DND-41 (cell line): ENCODE measurements at places on chromosomes 7 and 10.
A peak's percentile ranks its signal among the peaks of the same experiment; 100 is the strongest.

DNA sequence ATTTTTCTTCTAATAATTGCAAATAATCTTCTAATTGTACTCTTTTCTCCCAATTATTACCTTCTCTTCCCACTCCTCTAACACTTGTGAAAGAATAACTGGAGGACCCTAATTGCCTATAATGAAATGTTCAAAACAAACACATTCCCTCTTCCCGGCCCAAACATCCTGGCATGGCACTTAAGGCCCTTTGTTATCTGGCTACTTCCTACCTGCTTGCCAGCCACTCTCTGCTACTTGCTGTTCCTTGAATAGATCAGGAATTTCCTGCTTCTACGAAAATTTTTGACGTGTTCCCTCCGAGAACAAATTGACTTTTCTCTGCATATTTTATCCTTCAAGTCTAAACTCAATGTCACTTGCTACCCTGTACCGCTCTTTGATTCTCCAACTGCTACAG, 56.1 kb upstream of the NOBOX start:
- no peak overlapping the region for H3K4me3 ChIP-seq
- H3K27me3 ChIP-seq, result no peaks in the 10 kb centered on the region
- H3K36me3 ChIP-seq, result no peaks in the 10 kb centered on the region

- H3K4me3 ChIP-seq, result no peak overlapping the region
- no peaks in the 10 kb centered on the region for H3K36me3 ChIP-seq
- H3K27me3 ChIP-seq, result peaks cover 5% of the 10 kb centered on the region
- no peak overlapping the region for H3K27ac ChIP-seq
- no peak for DNase-seq
- H3K4me1 ChIP-seq, result no peaks in the 10 kb centered on the region
These were observed 32.5 kb downstream of the DYDC1 start for GRCh38 chr10:80324086-80324485.

- H3K36me3 ChIP-seq, result no peaks in the 10 kb centered on the region
- H3K27ac ChIP-seq, result no peak overlapping the region
- DNase-seq, result no peak
- H3K4me3 ChIP-seq, result no peak overlapping the region
- H3K4me1 ChIP-seq, result no peaks in the 10 kb centered on the region
These were observed 192.5 kb upstream of the SEMA3C start for GRCh38 chr7:81111358-81111757.

- H3K27ac ChIP-seq, result no peak overlapping the region
- H3K4me1 ChIP-seq, result no peaks in the 10 kb centered on the region
- H3K4me3 ChIP-seq, result no peak overlapping the region
- H3K27me3 ChIP-seq, result no peaks in the 10 kb centered on the region
These were observed 71.9 kb downstream of the JCAD start for GRCh38 chr10:29987471-29987870.

DNA sequence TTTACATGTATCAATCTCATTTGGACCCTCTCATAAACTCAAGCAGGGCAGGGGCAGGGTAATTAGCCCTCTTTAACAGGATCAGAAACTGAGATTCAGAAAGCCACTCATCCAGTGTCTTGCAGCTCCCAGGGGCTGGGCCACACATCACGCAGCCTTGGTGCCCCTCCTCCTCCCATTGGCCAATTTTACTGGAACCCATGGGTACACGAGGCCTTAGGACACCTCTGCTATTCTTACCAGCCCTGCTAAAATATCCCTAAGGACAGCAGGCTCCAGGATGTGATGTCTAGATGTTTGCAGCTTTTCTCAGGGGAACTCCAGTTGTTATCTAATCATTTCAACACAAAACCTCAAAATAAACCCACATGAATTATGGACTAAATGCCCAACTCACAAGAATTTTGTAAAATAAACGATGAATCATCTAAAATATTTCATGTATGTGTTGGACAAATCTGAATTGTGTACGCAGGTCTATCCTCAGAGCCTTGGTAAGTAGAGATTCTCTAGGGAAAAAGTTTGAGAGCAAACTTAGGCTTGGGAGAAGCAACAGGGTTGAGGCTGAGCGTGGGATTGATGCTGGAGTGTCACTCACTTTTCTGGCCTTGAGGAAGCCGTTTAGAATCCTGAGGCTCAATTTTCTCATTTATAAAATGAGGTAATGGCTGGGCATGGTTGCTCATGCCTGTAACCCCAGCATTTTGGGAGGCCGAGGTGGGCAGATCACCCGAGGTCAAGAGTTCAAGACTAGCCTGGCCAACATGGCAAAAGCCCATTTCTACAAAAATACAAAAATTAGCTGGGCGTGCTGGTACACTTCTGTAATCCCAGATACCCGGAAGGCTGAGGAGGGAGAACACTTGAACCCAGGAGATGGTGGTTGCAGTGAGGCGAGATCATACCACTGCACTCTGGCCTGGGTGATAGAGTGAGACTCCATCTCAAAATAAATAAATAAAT, 69.7 kb upstream of the TNS3 start:
- H3K36me3 ChIP-seq, result no peaks in the 10 kb centered on the region
- H3K4me1 ChIP-seq, result no peaks in the 10 kb centered on the region
- H3K27me3 ChIP-seq, result no peaks in the 10 kb centered on the region
- no peak for DNase-seq

DNA sequence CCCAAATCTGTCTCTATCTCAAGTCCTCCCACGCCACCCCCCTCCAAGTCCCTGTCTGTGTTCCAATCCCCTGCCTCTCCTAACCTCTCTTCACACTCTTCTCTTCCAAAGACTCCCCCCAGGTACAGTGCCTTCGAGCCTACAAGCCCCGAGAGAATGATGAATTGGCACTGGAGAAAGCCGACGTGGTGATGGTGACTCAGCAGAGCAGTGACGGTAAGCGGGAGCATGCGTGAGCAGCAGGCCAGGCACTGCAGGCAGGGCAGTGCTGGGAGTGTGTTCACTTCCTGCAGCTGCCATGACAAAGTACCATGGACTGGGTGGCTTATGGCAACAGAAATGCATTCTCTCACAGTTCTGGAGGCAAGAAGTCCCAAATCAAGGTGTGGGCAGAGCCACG, 23.4 kb downstream of the ARHGEF5 start:
- no peak for DNase-seq
- no peak overlapping the region for H3K27ac ChIP-seq
- H3K4me3 ChIP-seq, result no peak overlapping the region
- no peaks in the 10 kb centered on the region for H3K36me3 ChIP-seq
- no peaks in the 10 kb centered on the region for H3K4me1 ChIP-seq

- H3K27me3 ChIP-seq, result no peaks in the 10 kb centered on the region
- H3K36me3 ChIP-seq, result no peaks in the 10 kb centered on the region
- DNase-seq, result no peak
- peak overlapping the region; percentile 37 for H3K4me3 ChIP-seq
These were observed 623 bp upstream of the CEP41 start for GRCh38 chr7:130441408-130441869.

- no peaks in the 10 kb centered on the region for H3K27me3 ChIP-seq
- H3K4me3 ChIP-seq, result no peak overlapping the region
- peaks cover 14% of the 10 kb centered on the region for H3K4me1 ChIP-seq
These were observed 61.3 kb downstream of the KIAA1549 start for GRCh38 chr7:138919911-138920310.

DNA sequence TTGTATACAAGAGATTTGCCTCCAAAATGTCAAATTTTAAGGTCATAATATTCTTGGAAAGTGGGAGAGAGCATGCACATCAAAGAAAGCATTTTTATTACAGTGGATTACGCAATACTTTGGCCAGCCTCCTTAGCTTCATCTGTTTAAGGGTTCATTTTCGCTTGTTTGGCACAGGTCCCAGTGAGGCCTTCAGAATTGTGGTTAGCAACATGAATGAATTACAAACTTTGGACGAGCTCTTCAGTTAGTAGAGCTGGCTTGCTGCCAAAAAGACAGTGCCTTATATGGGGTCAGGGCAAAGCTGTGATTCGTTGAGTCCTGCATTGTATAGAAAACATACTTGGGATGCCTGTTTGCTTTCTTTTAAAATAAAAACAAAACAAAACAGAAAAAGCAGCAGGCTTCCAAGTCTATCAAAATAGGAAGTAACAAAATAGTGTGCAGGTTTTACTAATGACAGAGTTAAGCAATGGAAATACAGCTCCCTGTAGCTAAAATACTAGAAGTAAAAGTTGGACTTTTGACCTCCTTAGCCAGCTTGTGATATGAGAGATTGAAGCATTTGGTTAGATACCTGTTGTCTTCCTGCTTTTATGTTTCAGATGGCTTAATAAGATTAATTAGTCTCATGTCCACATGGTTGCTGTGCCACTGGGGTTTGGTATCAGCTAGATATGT, 190.8 kb downstream of the MLLT10 start:
- H3K4me3 ChIP-seq, result no peak overlapping the region
- no peaks in the 10 kb centered on the region for H3K27me3 ChIP-seq
- peak; percentile 90 for DNase-seq

DNA sequence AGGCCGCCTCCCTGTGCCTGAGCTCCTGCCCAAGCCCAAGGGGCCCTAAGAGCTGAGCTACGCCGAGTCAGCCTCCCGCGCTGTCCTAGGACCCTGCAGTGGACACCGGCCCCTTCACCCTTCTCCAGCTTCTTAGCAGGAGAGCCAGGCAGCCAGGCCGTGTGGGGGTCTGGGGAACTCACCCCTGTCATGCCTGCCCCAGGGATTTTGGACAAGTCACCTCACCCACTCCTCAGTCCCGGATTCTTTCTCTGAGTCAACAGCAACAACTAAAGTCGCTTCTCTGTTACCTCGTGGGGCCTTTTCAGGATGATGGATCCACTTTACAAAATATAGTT, 79.3 kb downstream of the MKI67 start:
- peaks cover 8% of the 10 kb centered on the region; the same call in 1 of the 2 replicates for H3K36me3 ChIP-seq
- peak overlapping the region; percentile 87 for H3K27ac ChIP-seq
- peaks cover 44% of the 10 kb centered on the region for H3K4me1 ChIP-seq
- no peak for DNase-seq
- no peaks in the 10 kb centered on the region for H3K27me3 ChIP-seq

DNA sequence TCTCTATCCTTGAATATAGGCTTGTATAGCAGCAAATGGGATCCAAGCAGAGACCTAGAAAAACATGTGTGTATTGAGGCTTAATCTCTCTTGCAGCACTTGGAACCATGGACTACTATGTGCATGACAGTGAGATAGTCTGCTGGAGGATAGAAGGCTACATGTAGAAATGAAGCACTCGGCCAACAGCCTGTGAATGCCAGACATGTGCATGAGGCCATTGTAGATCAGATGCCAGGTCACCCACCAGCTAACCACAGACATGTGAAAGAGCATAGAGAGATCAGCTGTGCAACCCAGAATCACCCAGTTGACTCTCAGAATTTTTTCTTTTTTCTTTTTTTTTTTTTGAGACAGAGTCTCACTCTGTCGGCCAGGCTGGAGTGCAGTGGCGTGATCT, 90.9 kb downstream of the NT5C2 start:
- H3K4me3 ChIP-seq, result no peak overlapping the region
- H3K27me3 ChIP-seq, result no peaks in the 10 kb centered on the region
- DNase-seq, result no peak
- peaks cover 92% of the 10 kb centered on the region for H3K36me3 ChIP-seq
- no peaks in the 10 kb centered on the region for H3K4me1 ChIP-seq

DNA sequence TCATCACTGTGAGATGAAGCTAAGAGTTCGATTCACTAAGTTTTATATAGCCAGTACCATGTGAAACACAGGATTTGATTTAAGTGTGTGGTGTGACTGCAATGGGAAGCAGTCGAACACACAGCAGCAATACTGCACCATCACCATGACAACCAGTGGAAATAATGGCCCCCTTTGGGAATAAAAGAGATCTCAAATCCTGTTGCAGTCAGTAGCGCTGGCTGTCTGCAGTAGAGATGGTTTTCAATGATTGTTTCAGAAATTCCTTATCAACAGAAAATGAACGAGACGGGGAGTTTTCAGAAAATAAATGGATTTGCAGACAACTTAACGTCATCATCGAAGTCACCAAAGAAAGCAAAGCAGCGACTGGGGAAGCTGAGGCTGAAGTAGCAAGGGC, 91.0 kb downstream of the PTPRE start:
- H3K4me1 ChIP-seq, result no peaks in the 10 kb centered on the region
- H3K27ac ChIP-seq, result no peak overlapping the region
- H3K27me3 ChIP-seq, result peaks cover 8% of the 10 kb centered on the region

DNA sequence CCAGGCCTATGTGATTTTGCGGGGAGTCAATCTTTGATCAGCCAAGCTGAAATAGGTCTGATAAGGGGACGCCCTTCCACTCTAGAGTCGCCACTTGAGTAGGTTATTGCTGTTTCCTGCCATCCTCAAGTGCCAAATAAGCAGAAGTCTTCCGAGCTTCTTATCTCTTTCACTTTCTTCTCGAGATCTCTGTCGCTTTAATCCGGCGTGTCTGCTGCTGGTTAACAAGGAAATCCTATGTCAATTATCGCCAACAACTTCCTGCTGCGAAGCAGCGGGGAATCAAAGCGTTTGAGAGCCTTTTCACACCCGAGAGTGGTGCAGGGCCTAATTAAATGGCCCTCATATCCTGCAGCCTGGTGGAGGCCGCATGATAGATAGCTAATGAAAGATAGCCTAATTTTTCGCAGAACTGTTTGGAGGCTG, 215.9 kb downstream of the RAB11FIP2 start:
- no peaks in the 10 kb centered on the region for H3K36me3 ChIP-seq
- peaks cover 7% of the 10 kb centered on the region for H3K27me3 ChIP-seq
- H3K4me3 ChIP-seq, result no peak overlapping the region
- H3K4me1 ChIP-seq, result no peaks in the 10 kb centered on the region

GRCh38 chr7:80537091-80537490, 25.2 kb upstream of the GNAT3 start:
- no peak overlapping the region for H3K27ac ChIP-seq
- H3K4me3 ChIP-seq, result no peak overlapping the region
- DNase-seq, result no peak
- H3K36me3 ChIP-seq, result no peaks in the 10 kb centered on the region
- H3K27me3 ChIP-seq, result no peaks in the 10 kb centered on the region
- H3K4me1 ChIP-seq, result no peaks in the 10 kb centered on the region

DNA sequence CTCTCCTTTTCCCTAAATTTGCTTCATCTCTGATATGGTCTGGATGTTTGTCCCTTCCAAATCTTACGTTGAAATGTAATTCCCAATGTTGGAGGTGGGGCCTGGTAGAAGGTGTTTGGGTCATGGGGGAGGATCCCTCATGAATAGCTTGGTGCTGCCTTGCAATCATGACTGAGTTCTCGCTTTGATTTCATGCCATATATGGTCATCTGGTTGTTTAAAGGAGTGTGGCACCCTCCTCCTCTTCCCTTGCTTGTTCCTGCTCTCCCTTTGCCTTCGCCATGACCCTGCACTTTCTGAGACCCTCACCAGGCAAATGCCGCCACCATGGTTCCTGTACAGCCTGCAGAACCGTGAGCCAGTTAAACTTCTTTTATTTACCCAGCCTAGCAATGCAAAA, 14.5 kb downstream of the NOBOX start:
- peaks cover 4% of the 10 kb centered on the region for H3K27me3 ChIP-seq
- peaks cover 5% of the 10 kb centered on the region; the same call in 1 of the 2 replicates for H3K4me1 ChIP-seq
- H3K4me3 ChIP-seq, result no peak overlapping the region
- H3K27ac ChIP-seq, result no peak overlapping the region
- no peaks in the 10 kb centered on the region for H3K36me3 ChIP-seq
